GOT3 (cell line): ENCODE measurements at places on chromosomes 3 and 15.

DNA sequence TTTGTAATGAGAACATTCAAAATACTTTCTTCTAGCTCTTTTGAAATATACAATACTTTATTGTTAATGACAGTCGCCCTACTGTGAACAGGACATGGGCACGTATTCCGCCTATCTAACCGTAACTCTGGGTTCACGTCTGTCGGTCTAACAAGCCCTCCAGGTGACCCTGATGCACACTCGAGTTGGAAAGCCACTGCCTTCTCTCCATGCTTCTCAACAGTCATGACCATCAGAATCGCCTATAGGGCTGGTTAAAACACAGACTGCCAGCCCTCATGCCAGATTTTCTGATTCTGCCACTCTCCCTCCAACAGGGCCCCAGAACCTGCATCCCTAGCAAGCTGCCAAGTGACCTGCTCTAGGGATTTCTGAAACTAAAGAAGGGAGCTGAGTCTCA, 140.2 kb downstream of the FOXP1 start:
- DNase-seq, result no peak

DNA sequence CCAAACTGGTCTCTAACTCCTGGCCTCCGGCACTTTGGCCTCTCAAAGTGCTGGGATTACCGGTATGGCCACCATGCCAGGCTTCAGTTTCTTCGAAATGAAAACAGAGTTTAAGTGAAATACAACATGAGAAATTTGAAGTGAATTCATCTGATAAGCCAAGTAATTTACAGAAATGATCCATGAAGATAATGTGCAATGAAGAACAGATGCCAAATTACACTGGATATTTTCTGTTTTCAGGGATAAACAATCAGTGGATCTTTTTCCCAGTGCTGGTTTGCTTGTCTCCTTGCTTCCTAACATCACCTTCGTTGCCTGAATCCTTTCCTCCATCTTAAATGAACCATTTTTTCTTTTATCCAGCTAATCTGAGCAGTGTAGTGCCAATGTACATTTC, 46.2 kb upstream of the SUCLG2 start:
- DNase-seq, result no peak

DNA sequence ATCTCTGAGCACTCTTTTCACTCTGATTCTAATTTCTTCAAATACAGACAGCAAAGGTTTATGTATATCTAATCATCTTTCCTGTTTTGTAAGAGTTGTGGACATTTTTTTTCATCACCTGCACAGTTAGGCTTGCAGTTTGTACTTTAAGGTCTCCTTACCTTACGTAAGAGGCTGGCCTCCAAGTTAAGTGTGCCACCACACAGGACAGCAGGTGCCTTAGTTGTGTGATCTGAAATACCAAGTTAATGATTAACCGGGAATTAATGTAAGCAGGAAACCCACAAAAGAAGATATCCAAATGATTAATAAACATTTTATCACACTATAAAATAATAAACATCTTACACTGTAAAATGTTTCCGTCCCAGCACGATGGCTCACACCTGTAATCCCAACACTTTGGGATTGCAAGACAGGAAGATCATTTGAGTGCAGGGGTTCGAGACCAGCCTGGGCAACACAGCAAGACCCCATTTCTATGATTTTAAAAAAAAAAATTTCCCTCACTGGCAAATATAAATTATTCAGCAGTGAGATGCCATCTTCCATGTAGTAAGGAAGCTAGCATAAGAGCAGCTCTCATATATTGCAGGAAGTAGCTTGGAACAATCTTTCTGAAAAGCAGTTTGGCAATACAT, 87.7 kb upstream of the LIMD1 start:
- DNase-seq, result no peak

- DNase-seq, result no peak
Observed at GRCh38 chr3:112002096-112002971, 3.6 kb downstream of the TAGLN3 start.

DNA sequence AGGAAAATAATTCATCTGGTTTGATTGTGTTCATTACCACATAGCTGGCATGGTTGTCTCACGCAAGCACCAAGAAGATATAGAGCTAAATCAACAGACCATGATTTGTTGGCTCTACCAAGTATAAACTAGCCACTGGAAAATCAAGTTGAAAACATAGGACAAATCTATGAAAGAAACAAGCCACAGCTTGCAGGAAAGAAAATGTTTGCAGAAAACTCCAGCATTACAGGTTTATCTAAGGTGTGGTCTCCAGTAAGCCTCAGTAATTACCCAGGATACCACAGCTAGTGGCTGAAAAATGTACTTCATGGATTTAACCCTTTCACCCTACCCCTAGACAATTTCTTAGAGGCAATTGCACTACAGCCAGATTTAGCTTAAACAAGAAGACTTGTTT, 340.6 kb downstream of the SOX2 start:
- DNase-seq, result no peak

GRCh38 chr3:187186801-187187421, 10.4 kb upstream of the RTP1 start:
- no peak for DNase-seq

DNA sequence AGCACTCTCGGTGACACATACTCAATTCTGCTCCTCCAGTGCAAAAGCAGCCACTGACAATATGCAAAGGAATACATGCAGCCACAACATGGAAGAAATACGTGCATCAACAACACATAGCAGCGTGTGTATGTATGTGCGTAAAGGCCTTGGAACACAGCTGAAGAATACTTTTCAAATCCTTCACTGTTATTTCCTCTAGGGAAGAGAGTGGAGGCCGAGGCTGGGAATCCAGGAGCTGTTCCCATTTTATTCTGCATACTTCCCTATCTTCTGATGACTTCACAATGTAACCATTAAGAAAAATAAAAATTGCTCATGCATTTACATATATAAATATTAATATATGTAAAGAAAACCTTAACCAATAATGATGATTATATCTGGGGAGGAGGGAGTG, 36.6 kb upstream of the MGLL start:
- no peak for DNase-seq

DNA sequence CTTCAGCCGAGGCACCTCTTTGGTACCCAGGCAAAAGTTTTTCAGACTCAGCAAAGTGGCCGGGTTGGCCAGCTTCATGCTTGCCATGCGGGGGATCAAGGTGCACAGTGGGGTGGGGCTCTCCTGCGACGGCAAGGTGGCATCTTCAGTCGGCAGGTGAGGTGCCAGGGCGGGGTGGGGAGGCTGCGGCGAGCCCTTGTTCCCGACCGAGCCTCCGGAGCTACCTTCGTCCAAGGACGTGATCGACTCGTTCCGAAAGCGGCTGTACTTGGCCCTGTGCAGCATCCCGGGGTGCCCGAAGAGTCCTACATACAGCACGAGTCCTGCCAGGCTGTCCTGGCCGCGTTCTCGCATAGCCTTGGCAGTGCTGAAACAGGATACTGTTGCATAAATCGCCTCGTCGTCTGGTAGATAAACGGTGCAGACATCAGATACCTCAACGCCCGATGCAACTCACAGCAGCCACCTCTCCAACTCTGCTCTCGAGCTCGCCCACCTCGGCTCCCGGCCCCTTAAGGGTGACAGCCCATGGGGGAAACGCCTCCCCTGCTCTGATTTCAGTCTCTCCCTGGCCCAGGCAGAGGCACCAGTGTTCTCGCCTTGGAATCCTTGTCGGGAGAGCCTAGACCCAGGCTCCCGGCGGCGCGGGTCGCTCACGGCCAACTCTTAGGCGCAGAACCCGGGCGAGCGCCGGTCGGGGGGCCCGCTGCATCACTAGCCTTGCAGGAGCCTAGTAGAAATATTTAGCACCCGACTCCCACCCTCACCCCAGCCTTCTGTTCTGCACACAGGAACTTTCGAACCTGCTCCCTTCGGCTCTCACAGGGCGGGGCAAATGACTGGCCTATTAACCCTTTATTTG, 826 bp downstream of the SHC4 start:
- no peak for DNase-seq

- no peak for DNase-seq
Observed at GRCh38 chr3:38362825-38363224, 16.2 kb downstream of the XYLB start.

- no peak for DNase-seq
Observed at GRCh38 chr15:59401824-59402569, 29.3 kb upstream of the MYO1E start.

- DNase-seq, result no peak
Observed at GRCh38 chr3:196569003-196569516, 600 bp downstream of the FBXO45 start.

GRCh38 chr3:177817751-177818150, 620.5 kb upstream of the TBL1XR1 start:
- no peak for DNase-seq

- DNase-seq, result no peak
Observed at GRCh38 chr3:132253262-132253878, 63.8 kb upstream of the ACP3 start.

DNA sequence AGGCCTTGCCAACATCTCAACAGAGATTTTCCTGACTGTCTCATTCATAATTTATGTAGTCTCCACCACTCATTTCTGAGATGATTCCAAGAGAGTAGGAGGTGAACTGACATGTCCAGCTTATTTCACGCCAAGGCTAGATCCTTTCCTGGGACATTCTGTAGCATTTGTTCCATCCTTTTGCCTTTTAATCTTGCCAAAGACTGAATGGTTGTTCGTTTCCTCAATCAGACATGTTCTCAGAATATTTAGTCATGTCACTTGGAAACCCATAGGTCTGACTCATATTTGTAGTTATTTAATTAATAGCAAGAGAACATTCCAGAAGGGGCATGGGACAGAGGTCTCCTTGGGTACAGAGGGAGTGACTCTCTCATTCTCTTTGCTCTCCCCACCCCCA, 80.9 kb downstream of the DHX36 start:
- no peak for DNase-seq

GRCh38 chr3:113242096-113242581, 30.8 kb downstream of the BOC start:
- DNase-seq, result no peak

DNA sequence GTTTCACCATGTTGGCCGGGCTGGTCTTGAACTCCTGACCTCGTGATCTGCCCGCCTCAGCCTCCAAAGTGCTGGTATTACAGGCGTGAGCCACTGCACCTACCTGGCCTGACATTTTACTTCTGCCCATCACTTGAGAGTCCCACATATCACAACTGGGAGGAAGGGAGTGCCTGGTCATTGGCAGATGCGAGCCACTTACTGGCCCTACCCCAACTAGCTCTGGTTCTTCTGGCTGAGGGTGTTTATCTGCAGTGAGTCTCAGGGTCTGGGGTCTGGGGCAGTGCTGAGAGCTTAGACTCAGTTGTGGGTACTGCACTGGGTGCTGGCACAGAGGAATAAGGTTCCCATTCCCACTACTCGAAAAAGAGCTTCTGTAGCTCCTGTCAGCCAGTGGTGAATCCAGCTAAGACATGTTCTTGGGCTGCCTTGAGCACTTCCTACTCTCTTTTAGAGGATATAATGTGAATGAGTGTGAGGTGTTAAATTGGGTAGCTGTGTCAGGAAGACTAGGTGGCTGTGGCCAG, 30.2 kb downstream of the DAG1 start:
- DNase-seq, result no peak

GRCh38 chr3:99249627-99250026, 348.1 kb upstream of the DCBLD2 start:
- DNase-seq, result no peak

DNA sequence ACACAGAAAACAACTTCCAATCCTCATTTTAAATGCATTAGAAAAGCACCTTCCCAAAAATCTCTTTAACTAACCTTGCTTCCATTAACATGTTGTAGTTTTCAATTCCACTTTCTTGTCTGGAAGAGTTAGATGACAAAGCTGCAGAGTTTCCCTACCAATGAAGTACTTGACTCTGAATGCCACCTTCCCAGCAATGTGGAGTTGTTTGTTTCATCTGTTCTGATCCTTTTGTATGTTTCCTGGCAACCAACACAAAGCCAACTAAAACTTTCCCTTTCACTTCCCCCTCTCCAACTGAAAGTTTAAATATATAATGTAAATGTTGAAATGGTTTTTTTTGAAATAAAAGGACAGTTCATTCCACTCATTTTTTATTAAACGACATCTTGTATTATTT, at the start of gene WDR49:
TSS of gene WDR49 (minus strand) at position 183 of the 400 bp plus-strand sequence. CDS start 517 bp downstream, outside the sequence.
- no peak for DNase-seq

GRCh38 chr15:67144609-67145311, 79.4 kb downstream of the SMAD3 start:
- DNase-seq, result no peak

DNA sequence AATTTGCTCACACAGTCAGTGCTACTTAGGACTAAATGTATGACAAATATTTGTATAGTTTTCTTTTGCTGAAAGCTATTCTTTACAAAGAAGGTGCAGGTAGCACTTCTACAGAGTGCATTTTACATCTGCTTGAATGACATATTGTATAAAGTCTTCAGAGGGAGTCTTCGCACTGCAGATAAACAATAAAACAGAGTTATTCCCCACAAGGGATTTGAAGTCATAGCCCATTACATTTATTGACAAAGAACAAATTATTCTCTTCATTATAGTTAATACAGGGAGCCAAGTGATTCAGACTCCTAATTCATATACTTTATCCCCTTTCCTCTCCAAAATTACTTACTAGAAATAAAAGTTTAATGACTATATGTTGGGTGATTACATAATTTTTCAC, 529.7 kb downstream of the EDEM1 start:
- DNase-seq, result no peak
